Muscle of back (tissue), 13 donors: ENCODE measurements at places on chromosomes 3 and 15. TPM values are rescaled to one million over a fixed set of nuclear protein-coding genes. Genes with fewer than 3 reads are reported as not detected.
A peak's percentile ranks its signal among the peaks of the same experiment; 100 is the strongest.

- no peak for DNase-seq
Observed at GRCh38 chr15:59413577-59413976, 24.4 kb upstream of the FAM81A start.

DNA sequence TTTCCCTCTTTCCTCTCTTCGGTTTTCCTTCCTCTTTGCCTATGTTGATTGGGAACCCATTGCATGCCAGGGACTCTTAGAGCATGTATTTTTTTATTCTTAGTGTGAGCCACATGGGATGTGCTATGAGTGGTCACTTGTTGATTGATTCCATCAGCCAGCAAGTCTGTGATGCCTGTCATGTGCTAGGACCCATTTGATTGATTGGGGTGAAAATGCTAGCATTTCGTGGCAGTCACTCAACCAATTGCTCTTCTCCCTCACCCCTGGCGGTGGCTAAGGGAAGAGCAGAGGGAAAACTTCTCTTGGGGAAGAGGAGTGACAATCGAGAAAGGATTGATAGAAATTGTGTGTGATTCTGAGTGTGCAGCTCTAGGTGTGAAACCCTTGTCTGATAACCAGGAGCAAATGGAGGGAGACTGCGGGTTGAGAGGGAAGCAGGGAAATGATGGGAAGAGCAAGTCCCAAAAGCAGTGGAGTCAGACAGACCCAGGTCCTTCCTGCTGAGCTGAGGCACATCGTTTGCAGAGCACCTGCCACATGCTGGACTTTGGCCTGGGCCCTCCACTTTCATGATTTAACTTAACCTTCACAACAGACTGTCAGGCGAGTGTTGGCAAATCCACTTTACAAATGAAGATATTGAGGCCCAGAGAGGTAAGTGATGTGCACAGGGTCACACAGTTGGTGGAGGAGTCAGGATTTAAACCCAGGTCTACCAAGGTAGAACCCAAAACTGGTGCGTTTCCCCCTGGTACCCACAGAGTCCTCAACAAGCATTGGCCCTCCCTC, 40.0 kb downstream of the SLC6A11 start:
- no peak for DNase-seq

DNA sequence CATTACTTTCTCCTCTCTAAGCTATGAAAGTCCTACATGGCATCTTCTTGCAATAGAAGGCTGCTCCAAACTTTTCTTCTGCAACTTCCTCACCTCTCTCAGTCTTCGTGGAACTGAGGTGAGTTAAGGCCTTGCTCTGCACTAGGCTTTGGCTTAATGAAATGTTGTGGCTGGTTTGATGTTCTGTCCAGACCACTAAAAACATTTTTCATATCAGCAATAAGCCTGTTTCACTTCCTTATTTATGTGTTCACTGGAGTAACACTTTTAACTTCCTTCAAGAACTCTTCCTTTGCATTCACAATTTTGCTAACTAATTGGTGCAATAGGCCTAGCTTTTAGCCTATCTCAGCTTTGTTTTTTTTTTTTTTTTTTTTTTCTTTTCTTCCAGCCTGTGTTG, 335.3 kb upstream of the NECTIN3 start:
- no peak for DNase-seq

DNA sequence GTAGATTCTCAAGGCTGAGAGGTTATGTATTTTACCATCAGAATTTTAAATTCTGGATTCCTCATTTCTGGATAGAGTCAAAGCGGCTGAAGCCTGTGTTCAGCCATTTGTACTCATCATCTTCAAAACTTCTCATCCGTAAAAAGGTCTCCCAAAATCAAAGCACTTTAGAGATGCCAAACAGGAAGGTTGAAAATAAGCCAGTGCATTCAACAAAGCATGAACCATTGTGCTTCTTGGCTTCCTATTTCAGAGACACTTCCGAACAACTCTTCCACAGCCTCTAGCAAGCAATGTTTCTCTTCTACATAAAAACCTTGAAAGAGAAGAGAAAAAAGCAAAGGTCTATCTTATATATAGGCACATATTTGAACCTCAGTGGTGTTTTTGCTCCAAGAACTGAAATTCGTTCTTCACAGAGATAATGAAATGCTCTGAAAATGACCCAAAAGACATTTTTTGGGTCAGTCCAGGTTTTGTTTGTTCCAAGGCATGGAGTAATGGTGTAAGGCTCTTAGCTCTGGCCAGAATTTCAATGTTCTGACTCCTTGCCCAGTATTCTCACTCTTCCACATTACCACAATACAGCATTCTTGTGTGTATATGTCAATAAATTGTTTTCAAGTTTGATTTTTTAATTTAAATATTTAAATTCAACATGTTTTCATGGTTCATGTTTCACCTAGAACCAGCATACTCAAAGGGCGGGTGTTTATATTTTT, 163.1 kb downstream of the STAC start:
- DNase-seq, result no peak

GRCh38 chr3:68207327-68207726, 552.9 kb upstream of the SUCLG2 start:
- no peak for DNase-seq

- DNase-seq, result no peak
Observed at GRCh38 chr3:71587958-71588357, 4.4 kb upstream of the FOXP1 start.

GRCh38 chr15:61651267-61651666, 409.0 kb downstream of the VPS13C start:
- no peak for DNase-seq

- no peak for DNase-seq
Observed at GRCh38 chr3:4615750-4616149, 122.6 kb downstream of the ITPR1 start.

GRCh38 chr15:51697163-51697562, 15.9 kb downstream of the SCG3 start:
- no peak for DNase-seq

DNA sequence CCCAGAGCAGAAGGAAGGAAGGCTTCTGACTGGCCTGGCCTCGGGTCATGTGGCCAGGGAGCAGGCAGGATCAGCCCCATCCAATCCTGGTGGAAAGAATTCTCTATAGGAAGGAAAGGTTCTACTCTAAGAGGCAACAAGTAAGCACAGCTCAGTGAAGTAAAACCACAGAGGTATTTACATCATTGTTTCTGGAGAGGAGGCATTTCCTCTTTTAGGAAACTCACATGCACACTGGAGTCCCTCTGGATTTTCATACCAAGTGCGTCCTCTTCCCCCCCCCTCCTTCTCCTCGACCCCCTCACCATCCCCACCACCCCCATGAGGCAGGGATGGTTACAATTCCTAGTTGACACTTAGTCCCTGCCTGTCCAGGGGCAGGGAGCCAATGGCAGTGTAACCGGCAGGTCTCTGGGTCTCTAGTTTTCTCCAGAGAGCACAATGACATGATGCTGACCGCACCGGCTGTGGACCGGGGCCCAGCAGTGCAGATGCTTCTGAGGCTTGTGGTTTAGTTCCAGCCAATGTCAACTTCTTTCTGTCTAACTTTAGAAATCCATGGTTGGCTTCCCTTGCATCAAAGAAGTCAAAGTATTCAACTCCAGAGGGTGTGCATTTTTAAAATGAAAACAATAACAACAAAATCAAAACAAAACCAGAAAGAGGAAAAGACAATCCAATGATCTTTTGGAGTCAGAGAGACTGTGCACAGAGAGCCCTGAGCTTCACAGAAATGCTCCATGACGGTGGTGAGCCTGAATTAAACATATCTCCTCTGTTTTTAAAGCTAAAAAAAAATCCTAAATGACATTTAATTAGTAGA, 230.3 kb upstream of the TLE3 start:
- peak; percentile 83 for DNase-seq

GRCh38 chr3:35596335-35596995, 42.9 kb upstream of the ARPP21 start:
- no peak for DNase-seq

DNA sequence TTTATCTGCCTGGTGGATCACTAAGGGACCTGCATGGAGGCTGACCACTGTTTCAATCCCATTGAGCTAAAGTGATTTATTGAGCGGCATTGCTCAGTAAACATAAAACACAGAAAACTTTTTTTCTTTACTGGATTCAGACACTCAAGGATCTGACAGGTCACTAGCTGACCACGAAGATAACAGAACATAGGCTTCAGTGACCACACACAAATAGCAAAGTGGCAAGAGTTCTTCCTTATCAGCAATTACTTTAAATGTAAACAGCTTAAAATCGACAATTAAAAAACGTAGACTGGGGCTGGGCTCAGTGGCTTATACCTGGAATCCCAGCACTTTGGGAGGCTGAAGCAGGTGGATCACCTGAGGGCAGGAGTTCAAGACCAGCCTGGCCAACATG, 48.7 kb downstream of the STAG1 start:
- no peak for DNase-seq

DNA sequence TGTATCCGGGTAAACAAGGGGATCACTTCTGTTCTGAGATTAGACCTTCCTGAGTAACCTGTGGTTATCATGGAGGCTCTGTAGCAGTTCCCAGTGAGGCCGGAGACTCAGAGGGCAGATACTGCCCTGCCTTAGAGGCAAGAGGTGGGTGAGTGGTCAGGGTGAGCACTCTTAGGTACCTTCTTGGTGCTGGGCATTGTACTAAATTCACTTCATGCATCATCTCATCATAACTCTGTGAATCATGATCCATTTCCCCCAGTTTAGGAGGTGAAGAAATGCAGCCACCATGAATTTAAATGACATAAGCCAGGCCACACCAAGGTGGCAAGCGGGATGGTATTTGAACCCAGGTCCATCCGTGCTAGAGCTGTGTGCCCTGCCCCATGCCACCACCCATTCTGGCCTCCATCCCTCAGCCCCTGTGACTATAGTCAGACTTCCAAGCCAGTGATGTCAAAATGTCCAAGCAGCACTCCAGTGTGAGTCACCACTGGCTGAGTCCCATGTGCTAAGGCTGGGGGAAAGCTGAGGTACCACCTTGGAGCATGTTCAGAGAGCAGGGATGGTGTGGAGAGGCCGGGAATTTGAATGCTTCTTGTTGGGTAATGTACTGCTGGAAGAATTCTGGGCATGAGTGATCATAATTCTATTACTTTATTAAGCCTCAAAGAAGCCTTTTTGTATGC, 88.8 kb downstream of the EPHB1 start:
- no peak for DNase-seq

- no peak for DNase-seq
Observed at GRCh38 chr3:172094621-172095557, 55.5 kb downstream of the FNDC3B start.

- peak; percentile 37 for DNase-seq
Observed at GRCh38 chr3:194691481-194692283, 6.0 kb downstream of the FAM43A start.

- no peak for DNase-seq
Observed at GRCh38 chr15:89144491-89144890, 56.2 kb downstream of the ABHD2 start.

DNA sequence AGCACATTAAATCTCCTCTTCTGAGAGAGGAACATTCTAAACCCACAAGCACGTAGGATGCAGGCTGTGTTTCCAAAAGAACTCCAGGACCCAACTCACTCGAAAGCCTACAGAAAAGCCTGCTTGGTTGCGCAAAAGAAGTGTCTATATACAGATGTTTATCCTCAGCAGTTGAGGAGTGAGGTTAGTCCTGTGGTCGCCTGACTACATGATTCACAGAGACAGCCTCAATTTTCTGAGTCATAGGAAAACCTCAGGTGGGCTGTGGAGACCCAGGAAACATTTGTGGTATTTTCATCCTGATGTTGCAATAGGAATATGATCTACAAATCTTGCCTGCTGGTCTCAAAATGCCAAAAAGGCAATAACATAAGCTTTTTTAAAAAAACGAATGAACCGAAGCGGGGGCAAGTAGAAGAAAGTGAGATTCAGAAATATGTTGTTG, 183.8 kb upstream of the THRB start:
- DNase-seq, result no peak

- DNase-seq, result no peak
Observed at GRCh38 chr3:24139463-24140412, 194.7 kb downstream of the NR1D2 start.

DNA sequence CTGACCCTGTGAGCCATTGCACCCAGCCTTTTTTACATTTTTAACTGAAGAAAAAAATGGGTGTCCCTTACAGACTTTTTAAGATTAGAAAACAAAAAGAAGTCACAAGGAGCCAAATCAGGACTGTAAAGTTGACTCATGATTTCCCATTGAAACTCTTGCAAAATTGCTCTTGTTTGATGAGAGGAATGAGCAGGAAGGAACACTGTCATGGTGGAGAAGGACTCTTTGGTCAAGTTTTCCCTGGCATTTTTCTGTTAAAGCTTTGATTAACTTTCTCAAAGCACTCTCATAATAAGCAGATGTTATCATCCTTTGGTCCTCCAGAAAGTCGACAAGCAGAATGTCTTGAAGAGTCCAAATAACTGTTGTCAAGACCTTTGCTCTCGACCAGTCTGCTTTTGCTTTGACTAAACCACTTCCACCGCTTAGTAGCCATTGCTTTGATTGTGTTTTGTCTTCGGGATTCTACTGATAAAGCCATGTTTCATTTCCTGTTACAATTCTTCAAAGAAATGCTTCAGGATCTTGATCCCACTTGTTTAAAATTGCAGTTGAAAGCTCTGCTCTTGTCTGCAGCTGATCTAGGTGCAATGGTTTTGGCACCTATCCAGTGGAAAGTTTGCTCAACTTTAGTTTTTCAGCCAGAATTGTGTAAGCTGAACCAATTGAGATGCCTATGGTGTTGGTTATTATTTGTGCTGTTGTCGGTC, 369.4 kb downstream of the MAGI1 start:
- no peak for DNase-seq

GRCh38 chr15:65791335-65792137, 557 bp downstream of the DENND4A start:
- DNase-seq, result peak; percentile 43

DNA sequence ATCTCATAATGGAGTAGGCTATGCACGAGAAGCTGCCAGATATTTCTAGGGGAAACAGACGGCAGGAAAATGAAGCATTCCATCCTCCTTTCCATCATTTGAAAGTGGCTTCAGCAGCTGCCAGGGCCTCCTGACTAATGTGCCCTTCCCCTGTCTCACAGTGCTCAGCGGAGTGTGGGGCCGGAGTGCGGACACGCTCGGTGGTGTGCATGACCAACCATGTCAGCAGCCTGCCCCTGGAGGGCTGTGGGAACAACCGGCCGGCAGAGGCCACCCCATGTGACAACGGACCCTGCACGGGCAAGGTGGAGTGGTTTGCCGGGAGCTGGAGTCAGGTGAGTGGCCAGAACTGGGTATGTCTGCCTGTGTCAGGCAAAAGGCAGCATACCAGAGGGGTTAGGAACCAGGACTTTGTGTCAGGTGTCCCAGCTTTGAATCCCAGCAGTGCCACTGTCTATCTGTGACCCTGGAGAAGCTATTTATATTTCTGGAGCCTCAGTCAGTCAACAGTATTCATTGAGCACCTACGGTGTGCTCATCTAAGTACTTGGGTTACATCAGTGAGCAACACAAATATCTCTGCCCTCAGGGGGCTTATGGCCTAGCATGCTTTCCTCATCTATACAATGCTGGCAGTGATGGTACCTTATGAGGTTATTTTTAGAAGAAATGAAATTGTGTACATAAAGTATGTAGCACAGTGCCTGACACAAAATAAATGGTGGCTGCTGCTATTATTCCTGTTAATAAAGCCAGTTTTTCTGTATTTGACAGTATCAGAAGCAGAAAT, 52.4 kb upstream of the NR2E3 start:
- DNase-seq, result no peak

- DNase-seq, result no peak
Observed at GRCh38 chr3:45865563-45865962, 20.8 kb upstream of the CCR9 start.

- DNase-seq, result no peak
Observed at GRCh38 chr3:117836296-117836695, 1126.7 kb downstream of the TUSC7 start.

Gene GALNT15
- polyA plus RNA-seq, result 0.85 TPM

Gene DNAJA4
- polyA plus RNA-seq, result 86.2 TPM

Gene ISLR
- polyA plus RNA-seq, result 186 TPM

Gene DAZL
- not detected for polyA plus RNA-seq

Gene TRIM42
- not detected for polyA plus RNA-seq

Gene MUC20
- 2.4 TPM for polyA plus RNA-seq

Gene CD47
- polyA plus RNA-seq, result 71.5 TPM

Gene MESP2
- 0.48 TPM for polyA plus RNA-seq
